ENCODE measurements at places on chromosomes 5 and 9.

- no peak for DNase-seq
Observed at GRCh38 chr5:163352531-163352930, 84.9 kb upstream of the CCNG1 start.

GRCh38 chr9:110152704-110153374 lies 55.1 kb downstream of the C9orf152 start:
- no peak for DNase-seq

DNA sequence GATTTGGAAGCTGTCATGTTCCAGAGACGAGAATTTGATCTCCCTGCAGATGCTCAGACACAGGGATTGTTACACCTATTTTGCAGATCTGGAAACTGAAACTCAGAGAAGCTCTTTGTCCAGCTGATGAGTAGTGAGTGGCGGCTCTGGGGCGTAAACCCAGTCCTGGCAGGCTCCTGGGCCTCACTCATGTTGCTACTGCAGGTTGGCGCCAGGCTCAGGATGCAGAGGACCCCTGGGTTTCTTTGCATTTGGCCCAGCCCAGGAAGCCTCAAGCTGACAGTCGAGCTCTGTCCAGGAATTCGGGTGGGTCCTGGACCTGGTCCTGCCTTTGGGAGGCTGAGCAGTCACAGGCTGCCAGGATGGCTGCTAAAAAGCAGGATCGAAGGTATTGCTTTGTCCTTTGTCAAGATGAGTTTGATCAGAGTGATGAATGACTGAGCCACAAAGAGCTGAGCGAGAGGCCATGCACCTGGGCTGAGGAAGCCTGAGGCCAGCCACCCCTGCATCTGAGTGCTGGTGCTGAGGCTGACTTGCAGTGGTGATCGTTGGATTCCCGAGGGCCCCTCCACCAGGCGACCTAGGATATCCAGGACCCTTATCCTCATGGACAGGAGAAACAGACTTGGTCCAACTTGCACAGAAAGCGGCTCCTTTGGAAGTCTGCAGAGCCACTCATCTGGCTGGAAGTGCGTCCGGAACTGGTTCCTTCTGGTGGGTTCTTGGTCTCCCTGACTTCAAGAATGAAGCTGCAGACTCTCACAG lies 8.3 kb upstream of the RNF130 start:
- no peak for DNase-seq

DNA sequence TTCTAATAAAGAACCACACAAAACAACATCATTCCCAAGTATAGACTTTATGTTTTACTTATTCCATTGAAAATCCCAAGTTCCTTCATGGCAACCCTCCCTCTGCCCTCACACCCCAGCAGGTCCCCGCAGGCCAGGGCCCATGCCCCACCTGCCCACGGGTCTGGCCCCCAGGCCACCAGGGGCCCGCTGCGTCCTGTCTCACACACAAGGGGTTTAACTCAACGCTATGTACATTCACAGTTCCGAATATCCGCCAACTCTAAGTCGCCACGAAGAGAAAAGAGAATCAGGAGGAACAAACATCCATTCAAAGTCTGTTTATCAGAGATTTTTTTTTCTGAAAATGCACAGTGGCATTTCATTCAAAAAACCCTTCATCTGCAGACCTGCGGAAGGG lies 16.2 kb upstream of the SLC6A3 start:
- DNase-seq, result no peak

DNA sequence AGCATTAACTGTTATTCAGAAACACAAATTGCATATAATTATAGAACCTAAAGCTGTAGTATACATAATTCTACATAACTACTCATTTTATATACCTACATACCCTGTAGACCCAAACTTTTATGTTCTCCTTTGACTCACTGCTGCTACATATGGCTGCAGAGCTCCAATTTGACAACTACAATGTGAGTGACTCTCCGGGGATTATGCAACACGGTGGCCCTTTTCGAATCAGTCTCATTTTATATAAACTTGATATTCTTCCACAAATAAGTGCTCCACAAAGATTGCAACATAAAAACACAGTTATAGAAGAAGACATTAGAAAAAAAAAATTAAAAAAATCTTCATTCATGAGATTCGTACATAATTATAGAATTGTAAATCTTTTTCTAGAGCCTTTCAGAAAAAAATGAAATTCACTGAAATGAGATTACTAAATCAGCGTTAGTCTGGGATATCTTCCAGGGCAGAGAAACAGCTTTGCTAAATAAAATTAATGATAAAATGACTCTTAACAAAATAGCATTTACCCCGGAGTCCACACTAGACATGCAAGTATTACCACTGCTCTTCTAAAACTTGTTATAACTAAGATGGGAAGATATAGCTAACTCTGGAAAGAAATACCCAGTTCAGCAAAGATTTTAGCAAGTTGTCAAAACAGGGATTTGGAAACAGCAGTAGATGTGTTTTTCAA lies 52.6 kb downstream of the SRFBP1 start:
- no peak for DNase-seq

GRCh38 chr9:97970165-97970564 lies 13.0 kb upstream of the ANP32B start:
- DNase-seq, result no peak

DNA sequence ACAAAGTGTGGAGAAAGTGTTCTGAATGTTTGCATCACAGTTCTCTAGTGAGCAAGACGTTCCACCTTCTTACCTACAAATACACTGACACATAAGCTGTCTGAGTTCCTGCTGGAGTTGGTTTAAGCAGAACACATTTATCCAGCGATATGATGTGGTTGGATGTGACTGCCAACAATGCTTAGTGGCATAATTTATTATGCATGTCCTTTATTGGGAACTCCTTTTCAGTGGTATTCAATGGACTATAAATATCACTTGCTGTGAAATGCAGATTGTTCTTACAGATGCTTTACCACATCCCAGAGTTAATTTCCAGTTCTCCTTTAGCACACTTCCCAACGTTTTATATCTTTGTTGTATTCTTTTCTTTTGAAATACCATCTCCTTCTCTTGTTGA lies 222.2 kb downstream of the LURAP1L start:
- DNase-seq, result no peak

GRCh38 chr5:10317825-10318682 lies 10.4 kb upstream of the CMBL start:
- no peak for DNase-seq

- DNase-seq, result no peak
Observed at GRCh38 chr5:11064763-11065450, 303.9 kb upstream of the DAP start.

DNA sequence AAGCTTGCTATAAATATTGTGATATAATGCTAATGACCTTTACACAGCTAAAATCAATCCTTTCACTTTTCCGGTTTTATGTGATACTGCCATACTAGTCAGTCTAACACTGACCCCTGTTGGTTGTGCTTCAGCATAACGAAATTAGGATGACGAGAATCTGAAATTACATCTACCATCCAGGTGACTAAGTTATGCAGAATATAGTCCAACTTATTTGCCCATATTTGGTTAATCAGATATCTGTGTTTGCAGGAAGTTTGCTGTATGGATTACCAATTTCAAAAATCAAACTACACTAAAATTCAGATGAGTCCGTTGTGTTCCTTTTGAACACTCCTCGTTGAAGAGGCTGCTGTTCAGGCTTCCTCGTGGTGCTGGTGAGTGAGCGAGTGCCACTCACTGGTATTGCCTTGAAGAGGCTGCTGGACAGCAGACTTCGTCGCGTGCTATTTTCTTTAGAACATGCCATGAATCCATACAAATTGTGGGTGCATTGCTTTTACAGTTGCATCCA lies 32.5 kb downstream of the TENT4A start:
- no peak for DNase-seq

GRCh38 chr5:10712574-10713366 lies 48.3 kb downstream of the DAP start:
- no peak for DNase-seq

DNA sequence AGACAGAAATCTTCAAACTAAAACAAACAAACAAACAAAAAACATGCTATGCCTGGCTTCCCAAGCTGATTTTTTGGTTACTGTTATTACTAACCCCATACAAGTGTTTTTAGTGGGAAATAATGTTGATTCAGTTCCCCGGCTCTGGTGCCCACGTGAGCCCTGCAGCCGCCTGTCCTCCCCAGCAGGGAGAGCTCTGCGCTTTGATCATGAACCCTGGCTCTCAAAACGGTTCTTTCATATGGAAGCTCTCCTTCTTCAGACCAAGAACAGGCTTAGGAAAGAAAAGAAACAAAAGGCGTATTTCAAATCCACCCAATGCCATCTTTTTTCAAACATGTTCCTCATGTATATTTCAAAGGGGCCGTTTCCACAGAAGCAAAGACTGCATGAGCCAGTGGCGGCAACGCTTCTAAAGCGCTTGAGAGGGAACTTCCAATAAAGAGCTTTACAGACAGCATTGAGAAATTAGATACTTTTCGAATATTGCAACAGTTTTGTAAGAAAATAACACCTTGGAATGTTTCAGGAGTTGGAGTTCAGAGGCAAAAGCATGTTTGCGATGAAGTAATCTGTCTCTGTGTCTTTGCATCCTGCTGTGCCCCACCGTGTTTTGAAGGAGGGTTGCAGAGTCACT lies 74.8 kb downstream of the ICE1 start:
- no peak for DNase-seq

- DNase-seq, result no peak
Observed at GRCh38 chr5:141882594-141883183, 4.5 kb upstream of the PCDH1 start.

- no peak for DNase-seq
Observed at GRCh38 chr5:132787076-132787475, 10.0 kb upstream of the SEPTIN8 start.

- no peak for DNase-seq
Observed at GRCh38 chr9:133377721-133378216, 1.6 kb downstream of the STKLD1 start.

Measured in stimulated activated CD4-positive, alpha-beta T cell treated with anti-CD3 and anti-CD28 coated beads, Interleukin-12 subunit alpha, Interleukin-12 subunit beta, amount 100 ng/mL, for 24 hours (primary cell).